Stimulated activated CD4-positive, alpha-beta T cell treated with anti-CD3 and anti-CD28 coated beads, TNF-alpha, amount 100 ng/mL, for 24 hours (primary cell): ENCODE measurements at places on chromosomes 11 and 22.

- DNase-seq: no peak
Measured at GRCh38 chr11:66258473-66258893, 10.0 kb upstream of the RAB1B start.

DNA sequence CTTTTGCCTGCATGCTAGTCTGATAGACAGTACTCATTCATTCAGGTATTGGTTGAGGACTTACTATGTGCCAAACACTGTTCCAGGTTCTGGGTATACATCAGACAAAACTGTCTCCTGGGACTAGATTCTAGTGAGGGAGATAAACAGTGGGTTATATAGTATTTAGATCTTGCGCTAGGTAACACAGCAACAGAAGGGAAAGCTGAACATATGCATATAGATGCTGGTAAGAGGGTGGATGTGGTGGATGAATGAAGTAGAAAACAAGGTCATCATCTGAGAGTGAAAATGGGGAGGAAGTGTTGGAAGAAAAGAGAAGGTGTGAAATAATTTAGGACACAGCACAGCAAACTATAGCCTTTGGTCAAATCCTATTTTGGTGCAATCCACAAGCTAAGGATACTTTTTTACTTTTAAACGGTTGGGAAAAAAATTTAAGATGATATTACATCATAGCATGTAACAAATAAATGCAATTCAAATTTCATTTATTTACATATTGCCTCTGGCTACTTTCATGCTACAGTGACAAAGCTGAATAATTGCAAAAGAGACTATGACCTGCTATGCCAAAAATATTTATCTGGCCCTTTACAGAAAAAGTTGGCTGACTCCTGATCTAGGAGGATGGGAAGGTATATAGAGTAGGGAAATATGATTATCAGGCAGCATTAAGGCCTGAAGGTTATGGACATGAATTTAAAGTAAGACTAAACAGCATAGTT is 7.1 kb upstream of the TMEM9B start:
- no peak for DNase-seq

GRCh38 chr22:35538801-35539321 is 1.8 kb upstream of the RASD2 start:
- no peak for DNase-seq

GRCh38 chr11:57461841-57462489 is 1.6 kb downstream of the RTN4RL2 start:
- DNase-seq: no peak

- DNase-seq: no peak
Measured at GRCh38 chr11:59558270-59558643, 46.9 kb downstream of the OR4D9 start.

GRCh38 chr11:78313181-78313795 is 104.3 kb downstream of the GAB2 start:
- DNase-seq: no peak

- DNase-seq: no peak
Measured at GRCh38 chr22:17910561-17911311, 113.6 kb downstream of the MICAL3 start.

DNA sequence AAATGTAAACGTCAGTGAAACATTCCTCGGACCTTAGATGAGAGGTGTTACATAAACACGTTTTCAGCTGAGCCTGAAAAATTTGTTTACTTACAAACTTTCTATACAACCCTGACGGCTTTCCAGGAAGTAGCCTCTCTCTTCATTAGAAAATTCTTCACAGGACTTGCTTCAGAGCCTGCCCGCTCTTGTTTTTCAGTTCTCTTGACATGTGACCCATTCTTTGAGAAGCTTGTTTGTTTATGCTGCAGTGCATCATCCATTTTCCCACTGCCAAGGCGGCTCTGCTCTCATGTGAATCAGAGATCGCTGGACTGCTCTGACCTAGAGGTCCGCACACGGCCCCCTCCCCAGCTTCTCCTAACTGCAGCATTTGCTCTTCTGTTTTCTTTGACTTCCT is 47.9 kb upstream of the ARHGAP42 start:
- DNase-seq: no peak

GRCh38 chr11:120515186-120515723 is 3.7 kb downstream of the GRIK4 start:
- no peak for DNase-seq

DNA sequence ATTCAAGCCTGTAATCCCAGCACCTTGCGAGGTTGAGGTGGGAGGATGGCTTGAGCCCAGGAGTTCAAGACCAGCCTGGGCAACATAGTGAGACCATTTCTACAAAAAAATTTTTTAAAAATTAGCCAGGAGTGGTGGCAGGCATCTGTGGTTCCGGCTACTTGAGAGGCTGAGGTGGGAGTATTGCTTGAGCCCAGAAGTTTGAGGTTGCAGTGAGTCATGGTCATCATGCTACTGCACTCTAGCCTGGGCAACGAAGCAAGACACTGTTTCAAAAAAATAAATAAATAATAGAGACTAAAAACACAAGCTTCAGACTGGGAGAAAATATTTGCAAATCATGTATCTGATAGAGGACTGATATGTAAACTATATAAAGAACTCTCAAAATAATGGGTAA is 33.2 kb downstream of the BTBD10 start:
- DNase-seq: no peak

DNA sequence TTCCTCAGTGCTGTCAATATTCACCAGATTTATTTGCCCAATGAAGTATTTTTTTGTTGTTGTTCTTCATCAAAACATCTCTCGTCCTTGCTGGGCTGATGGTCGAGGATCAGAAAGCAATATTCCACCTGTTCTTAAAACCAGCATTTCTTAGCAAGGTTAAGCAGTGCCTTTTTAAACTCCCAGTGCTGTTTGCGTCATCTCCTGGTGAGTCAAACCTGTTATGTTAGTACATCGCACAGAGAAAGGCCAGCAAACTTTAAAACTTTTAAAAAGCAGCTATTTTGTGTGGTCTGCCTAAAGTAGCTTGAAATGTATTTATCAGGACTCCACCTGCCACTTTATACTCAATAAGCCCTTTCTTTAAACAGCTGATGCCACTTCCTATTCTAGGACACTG is 802.0 kb downstream of the KCNA4 start:
- DNase-seq: no peak

- no peak for DNase-seq
Measured at GRCh38 chr11:125080531-125080911, 17.4 kb downstream of the SLC37A2 start.

DNA sequence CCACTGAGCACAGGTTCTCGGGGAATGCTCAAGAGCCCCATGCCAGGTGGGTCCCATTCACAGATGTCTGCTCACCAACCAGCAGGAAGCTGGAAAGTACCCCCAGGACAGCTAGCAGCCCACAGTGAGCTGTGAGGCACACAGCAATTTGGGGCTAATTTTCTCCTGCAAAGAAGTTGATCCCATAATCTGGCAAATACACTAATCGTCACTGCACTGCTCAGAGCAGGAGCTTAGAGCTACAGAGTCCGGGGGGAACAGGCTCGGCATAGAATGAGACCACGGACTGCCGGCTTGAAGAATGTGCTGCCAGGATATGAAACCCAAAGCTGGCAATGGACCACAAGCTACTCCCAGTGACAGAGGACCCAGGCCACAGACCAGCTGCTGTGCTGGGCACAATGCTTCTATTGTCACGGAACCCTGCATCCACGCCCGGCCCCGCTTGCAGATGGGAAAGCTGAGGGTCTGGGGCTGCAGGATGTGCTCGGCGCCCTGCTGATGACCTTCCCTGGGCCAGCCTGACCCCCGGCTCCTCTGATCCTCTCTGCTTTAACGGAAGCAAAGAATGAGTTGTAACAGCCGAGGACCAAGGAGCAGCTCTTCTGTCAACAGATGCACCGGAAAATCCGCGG is 239.7 kb downstream of the CTTN start:
- no peak for DNase-seq

DNA sequence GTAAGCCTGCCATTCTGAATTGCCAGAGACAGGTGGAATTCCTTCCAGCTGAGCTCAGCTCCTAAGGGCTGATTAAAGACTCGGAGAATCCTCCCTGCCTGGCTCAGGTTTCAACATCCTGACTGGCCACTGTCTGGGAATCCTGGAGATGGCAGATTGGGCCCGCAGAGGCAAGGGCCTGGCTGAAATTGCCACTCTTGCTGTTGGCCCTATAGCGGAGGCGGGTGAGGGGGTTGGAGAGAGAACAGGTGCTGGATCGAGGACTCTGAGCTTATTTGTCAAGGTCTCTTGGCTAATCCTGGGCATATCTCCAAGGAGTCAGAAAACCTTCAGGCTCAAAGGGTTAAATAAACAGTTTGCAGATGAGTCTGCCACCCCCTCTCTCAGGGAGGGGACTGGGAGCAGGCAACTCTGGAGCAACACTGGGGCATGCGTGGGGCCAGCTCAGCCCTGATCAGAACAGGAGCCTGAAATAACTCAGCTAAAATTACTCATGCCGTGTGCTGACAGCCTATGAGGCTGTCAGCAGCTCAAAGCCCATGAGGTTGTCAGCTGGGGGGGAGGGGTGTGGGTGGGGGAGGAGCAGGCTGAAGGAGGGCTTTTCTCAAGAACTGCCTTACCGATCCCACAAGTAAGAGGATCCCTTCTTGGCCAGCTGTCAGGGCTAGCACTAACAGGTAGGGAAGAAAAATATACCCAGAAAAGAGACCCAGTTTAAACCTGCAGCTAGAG is 14.7 kb upstream of the MFRP start:
- no peak for DNase-seq

DNA sequence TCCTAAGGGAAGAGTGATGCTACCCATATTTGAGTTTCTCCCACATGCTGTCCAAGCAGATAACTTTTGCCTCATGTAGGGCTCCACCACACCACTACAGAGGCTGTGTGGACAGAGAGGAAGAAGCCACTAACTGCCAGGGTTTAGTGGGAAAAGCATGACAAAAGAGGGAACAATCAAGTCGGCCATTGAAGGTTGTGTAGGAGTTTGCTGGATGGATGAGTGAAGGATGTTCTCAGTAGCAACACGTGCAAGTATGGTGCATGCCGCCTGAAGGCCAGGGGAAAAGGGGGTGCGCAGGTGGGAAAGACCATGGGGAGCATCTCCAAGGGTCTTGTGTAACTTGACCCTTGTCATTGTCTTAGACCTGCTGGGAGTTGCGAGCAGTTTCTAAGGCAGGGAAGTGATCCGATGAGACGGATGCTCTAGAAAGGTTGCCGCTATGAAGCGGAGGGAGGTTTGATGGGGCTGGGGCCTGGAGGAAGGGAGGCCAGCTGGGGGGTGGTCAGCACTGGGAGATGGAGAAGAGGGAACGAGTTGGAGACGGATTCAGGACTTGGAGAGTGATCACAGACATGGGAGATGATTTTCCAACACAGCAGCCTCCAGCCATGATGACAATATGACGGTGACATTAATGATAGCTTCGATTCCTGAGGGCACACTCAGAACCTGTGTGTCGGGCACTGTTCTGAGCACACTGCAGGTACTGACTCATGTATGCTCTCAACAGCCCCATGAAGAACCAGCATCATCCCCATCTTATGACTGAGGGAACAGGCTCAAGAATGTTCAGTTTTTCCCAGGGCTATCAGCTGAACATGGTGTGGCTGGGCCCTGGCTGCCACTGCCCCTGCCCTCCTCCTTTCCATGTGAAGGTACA is 53.7 kb downstream of the CD6 start:
- DNase-seq: no peak

DNA sequence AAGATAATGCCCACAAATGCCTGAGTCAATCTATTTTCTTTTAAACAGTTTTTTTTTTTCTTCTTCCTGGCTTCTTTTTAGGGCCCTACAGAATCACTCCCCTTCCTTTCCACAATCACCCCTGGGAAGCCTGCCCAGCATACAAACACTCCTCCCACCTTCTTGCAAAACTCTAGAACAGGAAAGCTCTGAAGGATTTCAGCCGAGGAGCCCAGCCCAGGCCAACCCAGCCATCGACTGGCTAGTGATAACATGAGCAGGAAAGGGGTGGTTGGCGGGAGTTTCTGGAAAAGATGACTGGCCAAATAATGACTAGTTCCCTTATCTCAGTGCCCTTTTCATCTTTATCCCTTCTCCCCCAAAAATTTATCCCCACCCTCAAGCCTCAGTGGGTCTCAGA is 68.2 kb downstream of the USP35 start:
- no peak for DNase-seq

- no peak for DNase-seq
Measured at GRCh38 chr22:44575381-44576268, 77.6 kb upstream of the RTL6 start.

GRCh38 chr22:23180301-23180892 is at the start of gene BCR:
TSS of gene BCR (plus strand) at chr22:23180509. CDS start at chr22:23180961, 452 bp downstream.
- DNase-seq: no peak

DNA sequence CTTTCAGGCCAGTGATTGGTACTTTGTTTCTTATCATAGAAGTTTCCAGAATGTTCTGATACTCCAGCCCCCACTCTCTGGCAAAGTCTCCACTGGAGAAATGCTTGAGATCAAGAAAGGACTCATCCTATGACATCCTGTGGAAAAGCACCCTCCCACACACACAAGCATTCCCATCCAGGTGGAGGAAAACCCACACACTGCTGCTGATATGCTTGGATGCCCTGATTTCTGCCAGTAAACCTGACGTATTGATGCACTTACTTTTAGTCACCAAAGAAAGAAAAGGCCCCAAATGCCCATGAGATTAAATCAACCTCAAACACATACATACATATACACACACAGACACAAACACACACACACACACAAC is 9.2 kb upstream of the SLC5A12 start:
- no peak for DNase-seq

DNA sequence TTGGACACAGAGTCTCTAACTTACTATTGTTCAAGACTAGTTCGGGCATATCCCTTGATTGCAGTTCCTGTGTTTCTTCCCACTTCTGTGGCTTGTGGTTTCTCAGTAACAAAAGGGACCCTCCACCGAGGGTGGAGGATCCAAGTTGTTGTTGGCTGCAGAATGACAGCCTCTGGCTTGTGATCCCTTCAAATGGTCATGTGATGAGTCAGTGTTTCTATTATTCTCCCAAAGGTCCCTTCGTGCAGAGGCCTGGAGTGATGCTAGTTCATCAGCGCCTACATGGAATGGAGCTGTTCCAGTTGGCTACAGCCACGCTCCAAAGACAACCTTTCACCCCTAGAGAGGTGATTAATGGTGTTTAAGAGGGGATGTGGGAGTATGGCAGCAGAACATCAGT is 2.6 kb upstream of the VWCE start:
- no peak for DNase-seq

GRCh38 chr11:92510591-92510990 is 286.0 kb downstream of the FAT3 start:
- DNase-seq: no peak
